ENCODE measurements at places on chromosomes 2 and 18. TPM values are rescaled to one million over a fixed set of nuclear protein-coding genes. Genes with fewer than 3 reads are reported as not detected.
A peak's percentile ranks its signal among the peaks of the same experiment; 100 is the strongest.

DNA sequence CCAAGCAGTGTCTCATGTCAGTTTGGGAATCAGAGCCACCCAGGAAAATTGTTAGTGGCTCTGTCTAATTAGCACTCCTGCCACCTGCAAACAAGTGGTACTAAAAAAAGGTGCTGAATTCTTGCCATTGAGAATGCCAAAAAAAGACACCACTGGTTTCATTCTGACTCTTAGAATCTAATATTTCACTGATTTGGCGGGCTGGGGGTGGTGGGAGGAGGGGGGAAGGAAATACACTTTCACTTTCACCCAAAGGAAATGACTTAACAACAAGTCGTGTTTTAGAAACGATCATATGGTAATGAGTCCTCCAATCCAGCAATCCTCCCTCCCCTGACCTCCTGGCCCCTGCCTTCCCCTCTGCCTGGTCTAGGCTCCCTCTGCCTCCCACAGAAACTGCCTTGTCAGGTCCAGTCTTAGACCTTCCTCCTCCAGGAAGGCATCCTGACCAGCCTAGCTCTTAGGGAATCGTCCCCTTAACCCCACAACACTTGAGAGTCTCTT is 4.4 kb upstream of the KLHL29 start:
- DNase-seq, result no peak

- peak; percentile 26 for DNase-seq
These were observed 31.7 kb downstream of the HRH4 start for GRCh38 chr18:24491927-24492834.

- no peak for DNase-seq
These were observed 1116.2 kb downstream of the SUCLG1 start for GRCh38 chr2:83342860-83343329.

Gene DNAH7
- total RNA-seq, result 0.33 TPM

DNA sequence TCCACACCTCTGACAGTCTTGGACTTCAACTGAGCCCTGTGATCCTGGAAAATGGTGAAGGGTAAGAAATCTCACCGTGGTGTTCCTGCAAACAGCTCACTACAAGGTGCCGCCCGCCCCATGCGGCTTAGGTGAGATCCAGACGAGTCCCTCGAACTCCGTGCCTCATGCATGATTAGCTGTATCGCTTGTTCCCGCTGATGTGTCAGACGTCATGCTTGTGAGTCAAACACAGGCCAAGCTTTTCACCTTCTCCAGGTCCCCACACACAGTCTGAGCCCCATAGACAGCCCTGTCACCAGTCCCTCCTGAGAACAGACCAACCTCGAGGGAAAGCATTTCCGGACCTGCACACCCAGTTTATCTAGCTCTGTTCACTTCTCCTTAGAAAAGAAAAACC is 740.5 kb downstream of the GALR1 start:
- DNase-seq, result no peak

Data from thymus (tissue), 14 donors.